ENCODE measurements at places on chromosomes 3 and 15.

GRCh38 chr15:42693942-42694341 is 43.0 kb downstream of the CDAN1 start:
- no peak for DNase-seq

GRCh38 chr3:74599564-74599963 is 14.9 kb downstream of the CNTN3 start:
- DNase-seq = no peak

DNA sequence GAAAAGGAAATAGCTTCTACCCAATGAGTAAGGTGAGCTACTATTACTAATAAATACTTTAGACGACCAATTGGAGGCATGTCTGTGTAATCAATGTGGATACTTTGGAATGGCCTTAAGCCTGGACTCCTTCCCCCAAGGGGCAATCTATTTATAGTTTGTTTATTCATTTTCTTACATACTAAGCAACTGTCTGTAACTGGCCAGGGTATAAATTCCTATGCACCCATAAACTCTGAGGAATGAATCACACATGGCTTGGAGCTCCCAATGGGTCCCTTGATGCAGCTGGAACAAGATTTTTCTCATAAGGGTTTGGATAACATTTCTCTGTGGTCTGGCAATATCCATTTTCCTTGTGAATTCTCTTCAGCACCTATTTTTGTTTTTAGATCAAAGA is 506.8 kb downstream of the EDEM1 start:
- no peak for DNase-seq

DNA sequence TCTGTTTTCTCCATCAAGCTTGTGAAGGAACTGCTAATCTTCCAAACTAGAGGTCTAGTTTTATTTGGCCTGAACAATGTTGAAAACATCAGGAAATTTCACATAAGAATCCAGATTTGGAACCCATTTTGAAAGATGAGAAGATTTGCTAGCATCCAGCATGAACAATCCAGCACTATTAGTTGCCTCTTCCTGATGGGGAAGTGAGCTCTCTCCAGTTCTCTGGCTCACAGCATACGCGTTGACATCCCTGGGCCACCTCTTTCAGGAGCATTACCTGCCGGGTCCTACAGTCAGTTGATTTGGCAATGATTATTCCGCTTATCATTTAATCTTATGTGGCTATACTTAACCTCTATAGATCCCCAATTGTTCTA is 10.9 kb downstream of the GPR87 start:
- DNase-seq = no peak

- no peak for DNase-seq
Measured at GRCh38 chr3:142889212-142890014, 530 bp upstream of the PCOLCE2 start.

- no peak for DNase-seq
Measured at GRCh38 chr15:89673165-89673512, 6.0 kb downstream of the PLIN1 start.

DNA sequence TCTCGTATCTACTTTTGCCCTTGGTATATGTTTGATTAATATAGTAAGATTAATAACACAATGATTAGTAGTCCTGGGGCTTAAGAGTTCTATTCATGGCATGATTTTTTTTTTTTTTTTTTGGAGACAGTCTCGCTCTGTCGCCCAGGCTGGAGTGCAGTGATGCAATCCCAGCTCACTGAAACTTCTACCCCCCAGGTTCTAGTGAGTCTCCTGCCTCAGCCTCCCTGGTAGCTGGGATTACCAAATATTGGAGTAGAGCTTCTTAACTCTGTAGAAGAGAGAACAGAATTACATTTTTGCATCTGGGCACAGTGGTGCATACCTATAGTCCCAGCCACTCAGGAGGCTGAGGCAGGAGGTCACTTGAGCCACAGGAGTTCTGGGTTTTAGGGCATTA is 58.9 kb downstream of the RAB7A start:
- DNase-seq = no peak
